ENCODE measurements at places on chromosomes 2 and 18. TPM values are rescaled to one million over a fixed set of nuclear protein-coding genes. Genes with fewer than 3 reads are reported as not detected.

DNA sequence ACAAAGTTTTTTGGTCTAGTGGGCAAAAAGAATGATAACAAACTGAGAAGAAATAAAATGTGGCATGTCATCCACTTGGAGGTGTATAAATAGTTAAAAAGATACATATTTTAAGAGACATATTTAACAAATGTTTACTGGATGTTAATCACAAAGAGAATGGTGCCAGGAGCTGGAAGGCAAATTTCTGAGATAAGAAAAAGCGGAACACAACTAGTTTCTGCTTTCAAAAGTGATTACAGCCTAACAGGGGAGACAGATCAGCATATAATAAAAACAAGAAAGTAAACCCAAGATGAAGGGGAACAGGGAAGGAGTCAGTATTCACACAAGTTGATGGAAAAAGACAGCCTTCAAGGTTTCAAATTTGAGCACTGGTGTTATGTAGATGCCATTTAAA lies 91.3 kb downstream of the OLA1 start:
- ATAC-seq, result no peak

DNA sequence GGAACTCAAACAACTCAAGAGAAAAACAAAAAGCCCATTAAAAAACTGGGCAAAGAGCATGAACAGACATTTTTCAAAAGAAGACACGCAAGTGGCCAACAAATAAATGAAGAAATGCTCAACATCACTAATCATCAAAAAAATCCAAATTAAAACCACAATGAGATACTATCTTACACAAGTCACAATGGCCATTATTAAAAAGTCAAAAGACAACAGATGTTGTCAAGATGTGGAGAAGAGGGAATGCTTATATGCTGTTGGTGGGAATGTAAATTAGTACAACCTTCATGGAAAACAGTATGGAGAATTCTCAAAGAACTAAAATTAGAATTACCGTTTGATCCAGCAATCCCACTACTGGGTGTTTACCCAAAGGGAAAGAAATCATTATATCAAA lies 15.1 kb downstream of the LMAN1 start:
- no peak for ATAC-seq

DNA sequence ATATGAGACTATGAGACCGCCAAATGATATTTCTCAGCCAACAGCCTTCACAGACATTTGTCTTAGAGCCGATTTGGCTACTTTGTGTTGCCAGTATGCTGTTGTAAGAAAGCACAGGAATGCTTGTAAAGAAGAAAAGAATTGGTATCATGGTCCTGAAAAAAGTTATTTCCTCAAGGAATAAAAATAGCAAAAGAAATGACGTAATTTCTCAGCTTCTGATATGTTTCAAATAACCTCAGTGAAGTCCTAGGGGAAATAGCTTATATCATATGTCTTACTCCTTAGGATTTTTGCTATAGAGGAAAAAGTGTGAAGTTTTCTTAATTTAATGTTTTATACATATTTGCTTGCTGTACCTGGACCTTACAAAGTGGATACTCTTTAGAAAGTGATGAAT lies 23.0 kb downstream of the SCN1A start:
- ATAC-seq, result no peak

DNA sequence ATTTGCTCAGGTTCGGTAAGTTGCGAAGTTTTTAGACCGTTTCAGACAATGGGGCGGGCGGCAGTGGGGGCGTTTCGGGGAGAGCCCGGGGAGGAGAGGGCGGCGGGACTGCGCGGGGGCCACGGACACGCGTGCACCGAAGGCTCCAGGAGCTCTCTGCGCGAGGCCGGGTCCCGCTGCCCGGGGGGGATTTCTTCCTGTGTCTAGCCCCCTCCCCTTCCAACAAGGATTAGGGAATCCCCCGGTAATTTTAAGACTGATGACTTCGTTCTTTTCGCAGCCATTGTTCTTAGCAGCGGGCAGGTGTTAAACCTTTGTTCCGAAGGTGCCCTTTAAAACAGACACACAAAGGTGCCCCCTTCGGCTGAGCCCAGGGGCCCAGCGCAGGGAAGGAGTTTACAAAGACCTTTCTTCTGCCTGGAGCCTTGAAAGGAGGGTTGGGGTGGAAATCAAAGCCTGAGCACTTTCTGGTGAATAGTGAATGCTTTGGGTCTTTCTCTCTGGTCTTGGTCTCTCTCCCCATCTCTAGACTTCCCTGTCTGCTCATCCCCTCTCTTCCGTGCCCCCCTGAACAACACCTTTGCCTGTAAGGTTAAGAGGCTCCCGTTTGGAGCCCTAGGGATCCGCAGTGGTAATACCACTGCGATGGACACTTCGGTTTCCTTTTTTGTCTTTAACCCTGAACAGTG lies 2.1 kb downstream of the TRIB2 start:
- ATAC-seq, result no peak

DNA sequence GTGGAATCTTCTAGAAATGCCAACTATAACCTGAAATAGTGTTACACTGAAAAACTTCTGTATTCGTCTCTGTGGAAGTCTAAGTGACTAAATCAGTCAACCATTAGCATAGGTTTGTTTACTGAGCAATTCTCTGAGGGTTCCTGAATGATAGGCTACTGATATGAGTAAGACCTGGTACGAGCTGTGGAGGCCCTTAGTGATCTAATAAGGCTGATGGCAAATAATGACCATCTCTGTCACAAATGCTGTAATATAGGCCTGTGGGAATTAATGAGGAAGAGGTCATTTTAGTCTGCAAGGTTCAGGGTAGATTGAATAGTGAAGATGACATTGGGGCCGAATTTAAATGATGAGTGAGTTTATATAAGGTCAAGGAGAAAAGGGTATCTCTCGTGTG lies 82.5 kb downstream of the MGAT5 start:
- ATAC-seq, result no peak

GRCh38 chr2:49737606-49738005 lies 583.3 kb upstream of the FSHR start:
- ATAC-seq, result no peak

DNA sequence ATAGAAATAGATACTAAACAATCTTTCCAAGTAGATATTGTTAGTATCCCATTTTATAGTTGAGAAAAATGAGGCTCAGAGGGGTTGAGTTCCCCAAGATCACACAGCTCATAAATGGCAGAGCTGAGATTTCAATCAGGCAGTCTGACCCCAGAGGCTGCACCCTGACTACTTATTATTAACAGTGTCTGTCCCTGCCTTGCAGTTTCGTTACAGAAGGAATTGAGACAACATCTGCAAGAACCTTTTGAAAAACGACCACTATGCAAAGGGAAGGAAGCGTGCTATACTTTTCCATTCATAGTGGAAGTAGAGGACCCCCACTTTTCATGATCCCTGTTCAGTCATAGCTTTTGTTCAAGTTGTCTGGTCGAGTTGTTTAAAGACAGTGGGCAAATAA lies 53.2 kb upstream of the SEC11C start:
- no peak for ATAC-seq

DNA sequence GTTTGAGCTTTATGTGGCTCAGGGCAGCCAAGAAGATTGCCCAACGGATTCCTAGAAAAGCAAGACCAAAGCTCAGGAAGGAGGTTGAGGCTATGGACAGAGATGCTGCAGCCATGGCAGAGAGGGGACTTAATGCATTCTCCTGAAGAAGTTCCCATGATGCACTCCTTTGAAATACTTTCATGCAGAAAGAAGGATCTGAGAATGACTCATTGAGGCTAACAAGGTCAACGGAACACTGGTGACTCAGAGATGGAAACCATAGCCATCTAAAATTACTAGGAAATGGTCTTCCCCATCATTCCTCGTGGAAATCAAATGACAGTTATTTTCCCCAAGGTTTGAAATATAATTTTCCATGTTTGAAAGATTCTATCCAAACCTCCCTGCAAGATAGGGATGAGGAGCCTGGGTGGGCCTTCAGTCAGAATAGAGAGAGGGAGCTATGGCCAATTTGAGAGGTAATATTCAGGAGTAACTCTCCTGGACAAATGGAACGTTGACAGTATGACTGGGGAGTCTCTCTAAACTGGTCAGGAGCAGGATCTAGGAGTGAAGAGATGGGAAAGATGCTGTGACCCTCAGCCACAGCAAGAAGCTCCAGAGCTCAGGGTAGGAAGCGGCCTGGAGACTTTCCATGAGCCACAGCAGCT lies 63.0 kb downstream of the REEP1 start:
- ATAC-seq, result no peak

- no peak for ATAC-seq
Measured at GRCh38 chr2:160583146-160583535, 89.5 kb upstream of the RBMS1 start.

DNA sequence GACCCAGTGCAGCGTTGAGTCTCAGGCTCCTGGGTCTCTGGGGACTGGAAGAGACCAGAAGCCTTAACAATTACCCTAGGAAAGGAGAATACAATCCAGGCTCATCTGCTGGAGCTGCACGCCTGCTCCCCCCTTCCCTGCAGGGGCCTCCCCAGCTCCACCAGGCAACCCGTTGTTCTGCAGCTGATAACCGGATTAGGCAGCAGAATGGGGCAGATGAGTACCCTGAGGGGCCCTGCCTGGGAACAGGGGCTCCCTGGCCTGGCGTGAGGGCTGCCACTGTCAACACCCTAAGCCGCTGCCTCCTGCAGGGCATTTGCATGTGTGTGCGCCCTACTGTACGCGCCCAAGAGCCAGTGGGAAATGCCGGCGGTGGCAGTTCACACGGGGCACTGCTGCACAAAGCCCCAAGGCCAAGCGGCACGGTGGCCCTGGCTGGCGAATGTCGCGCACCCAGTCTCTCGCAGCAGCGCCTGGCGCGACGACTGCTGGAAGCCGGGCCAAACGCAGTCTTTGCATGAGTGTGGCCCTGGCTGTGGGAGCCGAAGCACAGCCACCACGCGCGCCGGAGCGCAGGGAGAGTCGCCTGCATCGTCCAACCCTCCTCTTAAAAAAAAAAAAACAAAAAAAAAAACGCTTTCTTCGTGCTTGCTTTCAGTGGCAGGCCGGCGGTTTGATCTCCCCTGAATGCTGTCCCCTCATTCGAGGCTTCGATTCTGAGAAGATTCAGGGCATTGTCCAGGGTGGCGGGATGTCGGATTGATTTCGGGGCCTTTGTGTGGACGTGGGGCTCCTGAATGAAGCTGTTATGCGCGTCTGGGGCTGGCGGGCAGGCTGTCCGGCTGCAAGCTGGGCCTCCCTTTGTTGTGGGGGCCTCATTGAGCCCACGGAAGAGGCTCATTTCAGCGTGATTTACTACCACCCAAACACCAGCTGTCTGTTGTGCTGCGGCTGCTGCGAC lies 63.8 kb downstream of the SETBP1 start:
- ATAC-seq, result no peak

GRCh38 chr2:118845005-118845521 lies 2.4 kb downstream of the EN1 start:
- no peak for ATAC-seq

- ATAC-seq, result peak; percentile 0
Measured at GRCh38 chr2:233250985-233251305, 528 bp upstream of the ATG16L1 start.

- ATAC-seq, result no peak
Measured at GRCh38 chr2:50480507-50480906, 551.4 kb downstream of the NRXN1 start.

DNA sequence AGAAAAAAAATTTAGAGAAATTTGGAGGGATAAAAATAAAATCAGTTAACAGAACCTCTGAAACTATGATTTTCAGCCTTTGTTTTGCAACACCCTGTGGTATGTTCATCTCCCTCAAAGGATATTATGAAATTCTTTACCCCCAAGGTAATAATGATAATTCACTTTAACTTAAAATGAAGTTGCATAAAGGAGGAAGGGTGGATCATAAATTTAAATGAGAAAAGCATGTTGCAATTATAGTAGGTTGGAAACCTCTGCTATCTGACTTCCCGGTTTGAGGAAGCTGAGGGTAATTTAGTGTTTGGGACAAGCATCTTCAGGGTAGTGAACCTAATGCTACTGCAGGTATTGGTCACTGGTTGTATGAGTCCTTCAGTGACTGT lies 102.9 kb downstream of the BABAM2 start:
- no peak for ATAC-seq

- ATAC-seq, result no peak
Measured at GRCh38 chr2:88087763-88088162, 20.1 kb downstream of the SMYD1 start.

- peak; percentile 48 for ATAC-seq
Measured at GRCh38 chr18:76264198-76264875, 230.7 kb downstream of the ZNF516 start.

- no peak for ATAC-seq
Measured at GRCh38 chr2:147782141-147782930, 62.5 kb upstream of the ACVR2A start.

SGPP2 gene
- total RNA-seq, result 57.1 TPM

SRD5A2 gene
- total RNA-seq, result not detected

CDH2 gene
- not detected for total RNA-seq

ACMSD gene
- not detected for total RNA-seq

IAH1 gene
- 32.2 TPM for total RNA-seq

CFAP221 gene
- total RNA-seq, result not detected

EPB41L5 gene
- 16.8 TPM for total RNA-seq

VIL1 gene
- not detected for total RNA-seq

SAG gene
- total RNA-seq, result not detected

DNMT3A gene
- total RNA-seq, result 9.5 TPM

MC2R gene
- not detected for total RNA-seq
